Body of pancreas (tissue), 4 donors: ENCODE measurements at places on chromosomes 6 and 20. TPM values are rescaled to one million over a fixed set of nuclear protein-coding genes. Genes with fewer than 3 reads are reported as not detected.

DNA sequence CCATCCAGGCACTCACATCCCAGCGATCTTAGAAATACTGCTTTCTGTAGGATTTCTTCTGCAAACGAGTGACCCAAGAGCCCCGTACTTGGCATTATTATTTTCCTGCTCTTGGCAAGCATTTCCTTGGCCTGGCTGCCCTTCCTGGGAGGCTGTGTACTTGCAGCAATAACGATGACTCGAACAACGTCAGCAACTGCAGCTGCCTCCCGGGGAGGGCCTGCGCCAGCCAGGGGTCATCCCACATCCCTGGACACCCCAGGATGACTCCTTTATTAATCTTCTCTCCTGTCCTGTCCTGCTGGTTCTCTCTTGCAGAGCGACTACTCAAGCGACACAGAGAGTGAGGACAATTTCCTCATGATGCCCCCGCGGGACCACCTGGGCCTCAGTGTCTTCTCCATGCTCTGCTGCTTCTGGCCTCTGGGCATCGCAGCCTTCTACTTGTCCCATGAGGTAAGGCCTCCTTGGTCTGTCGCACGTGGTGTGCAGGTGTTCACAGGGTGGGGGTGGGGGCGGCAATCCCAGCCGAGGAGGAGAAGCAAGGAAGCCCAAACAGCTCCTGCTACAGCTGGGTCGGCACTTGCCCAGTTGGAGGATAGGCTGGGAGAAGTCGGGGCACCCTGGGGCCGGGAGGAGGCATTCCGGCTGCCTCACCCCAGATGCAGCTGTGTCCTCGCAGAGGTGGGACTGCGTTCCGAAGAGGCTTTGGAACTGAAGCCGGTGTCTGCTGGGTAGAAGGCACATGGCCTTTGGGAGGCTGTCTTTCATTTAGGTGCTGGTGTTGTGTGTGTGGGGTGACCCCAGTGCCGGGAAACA is 115.3 kb downstream of the SYNDIG1 start:
- DNase-seq: no peak

DNA sequence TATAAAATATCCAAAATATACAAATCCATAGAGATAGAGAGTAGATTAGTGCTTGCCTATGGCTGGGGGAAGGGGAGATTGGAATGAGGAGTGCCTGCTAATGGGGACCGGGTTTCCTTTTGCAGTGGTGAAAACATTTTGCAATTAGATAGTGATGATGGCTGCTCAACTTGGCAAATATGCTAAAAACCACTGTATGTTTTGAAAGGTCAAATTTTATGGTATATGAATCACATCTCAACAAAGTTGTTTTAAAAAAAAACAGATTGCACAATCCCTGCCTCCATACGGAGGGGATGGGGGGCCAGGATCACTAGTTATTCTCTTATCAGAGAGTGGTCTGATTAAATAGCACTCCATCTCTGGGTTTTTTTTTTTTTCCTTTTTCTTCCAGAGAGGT is 76.9 kb upstream of the RIPOR2 start:
- no peak for DNase-seq

DNA sequence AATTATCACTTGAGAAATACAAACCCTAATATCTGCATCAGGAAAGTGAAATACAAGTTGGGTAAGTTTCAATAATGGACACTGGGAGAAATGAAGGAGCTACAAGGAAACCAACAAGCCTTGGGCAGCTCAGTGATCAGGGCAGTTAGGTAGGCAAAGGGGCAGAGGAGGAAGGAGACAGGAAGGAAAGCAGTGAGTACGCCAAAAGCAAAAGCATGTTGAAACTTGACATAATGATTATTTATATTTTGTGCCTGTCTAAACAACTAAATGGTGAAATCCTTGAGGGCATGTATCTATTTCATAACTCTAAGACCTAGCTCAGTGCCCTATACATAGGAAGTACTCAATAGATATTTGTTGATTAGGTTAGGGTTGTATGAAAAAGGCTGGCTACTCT is 23.3 kb downstream of the PXT1 start:
- no peak for DNase-seq

RSPO4 gene
- not detected for total RNA-seq

GRCh38 chr6:160005861-160006540 is 37.1 kb downstream of the IGF2R start:
- DNase-seq: no peak

SLC22A7 gene
- not detected for total RNA-seq

DNA sequence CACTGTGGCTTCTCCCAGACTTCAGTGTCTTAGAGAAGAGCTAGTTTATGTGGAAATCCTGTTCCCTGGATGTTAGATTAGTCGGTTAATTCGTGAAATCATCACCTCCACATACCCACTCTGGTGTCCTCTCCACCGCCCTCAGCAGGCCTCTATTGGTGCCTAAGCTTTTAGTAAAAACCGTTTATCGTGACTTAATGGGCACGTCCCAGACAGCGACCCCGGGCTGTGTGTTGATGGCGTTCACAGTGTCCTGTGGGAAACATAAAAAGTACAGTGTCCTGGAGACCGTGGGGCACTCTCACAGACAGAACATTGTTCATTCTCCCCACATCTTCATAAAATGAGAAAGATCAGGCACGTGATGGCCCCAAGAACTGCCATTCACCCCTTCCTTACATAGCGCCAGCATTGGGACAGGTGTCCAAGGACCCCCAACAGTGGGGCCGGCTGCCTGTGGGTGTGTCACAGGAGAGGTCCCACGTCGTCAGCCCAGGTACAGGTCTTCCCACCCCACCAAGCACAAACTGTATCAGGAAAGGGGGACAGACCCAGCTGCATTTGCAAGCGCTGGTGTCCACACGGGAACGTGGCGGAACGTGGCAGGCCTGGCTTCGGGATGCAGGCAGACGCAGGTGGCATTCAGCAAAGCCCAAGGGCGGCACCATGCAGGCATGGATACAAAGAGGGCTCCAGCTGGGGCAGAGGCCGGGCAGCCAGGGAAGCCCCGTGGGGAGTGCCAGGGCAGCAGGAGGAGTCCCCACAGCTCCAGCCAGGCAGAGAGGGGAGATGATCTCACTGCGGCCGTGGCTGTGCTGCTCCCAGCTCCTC is 237.7 kb downstream of the DLL1 start:
- no peak for DNase-seq

APOBEC2 gene
- 2.3 TPM for total RNA-seq

GRCh38 chr6:114605656-114606055 is 262.8 kb upstream of the HS3ST5 start:
- no peak for DNase-seq

MRAP2 gene
- total RNA-seq: 3.6 TPM

GRCh38 chr6:52253494-52253893 is 9.2 kb upstream of the IL17F start:
- no peak for DNase-seq

- DNase-seq: no peak
These were observed 84.0 kb upstream of the TULP1 start for GRCh38 chr6:35596448-35597442.

DNA sequence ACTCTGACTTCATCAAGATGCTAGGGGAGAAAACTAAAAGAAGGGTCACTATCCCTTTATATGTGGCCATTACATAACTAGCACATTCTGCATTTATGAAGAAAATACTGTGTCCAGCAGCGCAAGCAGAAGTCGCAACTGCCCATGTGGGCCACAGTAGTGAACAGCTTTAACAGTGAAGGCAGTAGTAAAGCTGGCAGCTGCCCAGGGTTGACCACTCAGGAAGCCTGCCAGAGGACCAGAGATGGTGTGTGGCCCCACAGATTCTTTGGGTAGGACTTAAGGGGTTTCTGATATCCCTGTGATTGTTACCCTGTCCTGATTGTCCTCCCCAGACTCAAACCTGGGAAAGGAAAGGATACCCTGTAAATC is 88.3 kb upstream of the NT5E start:
- no peak for DNase-seq

GRCh38 chr6:44618371-44618770 is 230.9 kb downstream of the CDC5L start:
- no peak for DNase-seq

GRCh38 chr20:46742669-46743045 is 33.2 kb downstream of the SLC2A10 start:
- no peak for DNase-seq

DNA sequence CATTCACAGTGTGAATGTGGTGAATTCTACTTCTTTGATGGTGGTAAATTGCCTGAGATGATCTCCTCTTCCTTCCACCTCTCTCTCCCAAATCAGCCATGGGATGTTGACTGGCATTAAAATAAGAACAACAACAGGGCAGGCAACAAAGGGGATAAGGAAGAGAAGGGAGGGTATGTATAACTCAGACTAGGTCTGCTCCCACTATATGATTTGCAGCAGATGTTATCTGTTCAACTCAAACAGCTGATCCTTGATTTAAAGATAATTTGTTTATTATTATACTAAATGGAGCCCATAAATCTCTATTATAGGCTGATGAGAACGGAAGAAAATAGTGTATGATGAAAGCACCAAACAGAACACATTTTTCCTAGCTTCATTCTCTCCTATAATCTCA is 262.0 kb downstream of the BTBD3 start:
- no peak for DNase-seq

- DNase-seq: no peak
These were observed 19.6 kb upstream of the TRAM2 start for GRCh38 chr6:52596371-52597028.

- no peak for DNase-seq
These were observed 106.3 kb upstream of the RIPOR2 start for GRCh38 chr6:25042036-25042521.

DNA sequence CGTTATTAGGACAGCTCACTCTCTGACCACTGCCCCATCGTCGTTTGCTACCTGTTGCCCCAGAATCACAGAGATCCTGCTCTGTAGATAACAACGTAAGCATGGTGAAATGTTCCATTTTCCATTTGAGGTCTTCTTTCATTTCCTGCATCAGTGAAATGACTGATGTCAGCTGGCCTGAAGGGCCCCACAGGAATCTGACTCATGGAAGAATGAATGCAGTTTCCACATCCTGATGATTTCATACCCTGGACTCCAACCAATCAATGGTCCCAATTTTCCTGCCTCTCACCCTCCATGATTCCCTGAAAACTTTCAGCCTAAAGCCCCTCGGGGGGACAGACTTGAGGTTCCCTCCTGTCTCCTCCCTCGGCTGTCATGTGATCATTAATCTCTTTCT is 394.4 kb upstream of the CDH4 start:
- DNase-seq: no peak

MAS1 gene
- total RNA-seq: not detected

GRCh38 chr20:5807431-5807830 is 57.2 kb downstream of the SHLD1 start:
- no peak for DNase-seq

DNA sequence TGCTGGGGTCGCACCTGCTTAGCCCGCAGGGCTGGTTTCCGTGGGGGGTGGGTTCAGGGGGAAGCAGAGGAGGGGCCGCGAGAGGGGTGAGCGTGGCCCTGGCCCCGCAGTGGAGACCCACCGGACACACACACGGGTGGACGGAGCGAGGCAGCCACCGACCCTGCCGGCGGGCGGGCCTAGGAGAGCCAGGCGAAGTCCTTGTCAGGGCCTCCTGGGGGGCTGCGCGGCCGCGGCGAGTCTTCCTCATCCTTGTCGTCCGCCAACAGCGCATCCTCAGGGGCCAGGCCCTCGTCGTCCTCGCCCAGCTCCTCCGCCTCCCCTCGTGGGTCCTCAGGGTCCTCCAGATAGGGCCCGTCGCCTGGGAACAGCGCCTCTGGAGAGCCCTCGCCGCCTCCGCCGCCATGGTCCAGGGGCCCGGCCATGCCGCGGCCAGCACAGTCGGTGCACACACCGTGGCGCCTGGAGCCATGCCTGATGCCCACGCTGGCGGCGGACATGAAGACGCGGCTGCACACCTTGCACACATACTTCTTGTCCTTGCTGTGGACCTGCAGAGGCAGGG is 7.3 kb downstream of the SLC2A4RG start:
- DNase-seq: no peak

EMILIN3 gene
- total RNA-seq: not detected

SLC22A16 gene
- not detected for total RNA-seq

PACRG gene
- total RNA-seq: 10.9 TPM

- DNase-seq: no peak
These were observed 15.0 kb downstream of the SCAND1 start for GRCh38 chr20:35939264-35939663.

OLIG3 gene
- total RNA-seq: not detected

MTFR2 gene
- not detected for total RNA-seq

DNA sequence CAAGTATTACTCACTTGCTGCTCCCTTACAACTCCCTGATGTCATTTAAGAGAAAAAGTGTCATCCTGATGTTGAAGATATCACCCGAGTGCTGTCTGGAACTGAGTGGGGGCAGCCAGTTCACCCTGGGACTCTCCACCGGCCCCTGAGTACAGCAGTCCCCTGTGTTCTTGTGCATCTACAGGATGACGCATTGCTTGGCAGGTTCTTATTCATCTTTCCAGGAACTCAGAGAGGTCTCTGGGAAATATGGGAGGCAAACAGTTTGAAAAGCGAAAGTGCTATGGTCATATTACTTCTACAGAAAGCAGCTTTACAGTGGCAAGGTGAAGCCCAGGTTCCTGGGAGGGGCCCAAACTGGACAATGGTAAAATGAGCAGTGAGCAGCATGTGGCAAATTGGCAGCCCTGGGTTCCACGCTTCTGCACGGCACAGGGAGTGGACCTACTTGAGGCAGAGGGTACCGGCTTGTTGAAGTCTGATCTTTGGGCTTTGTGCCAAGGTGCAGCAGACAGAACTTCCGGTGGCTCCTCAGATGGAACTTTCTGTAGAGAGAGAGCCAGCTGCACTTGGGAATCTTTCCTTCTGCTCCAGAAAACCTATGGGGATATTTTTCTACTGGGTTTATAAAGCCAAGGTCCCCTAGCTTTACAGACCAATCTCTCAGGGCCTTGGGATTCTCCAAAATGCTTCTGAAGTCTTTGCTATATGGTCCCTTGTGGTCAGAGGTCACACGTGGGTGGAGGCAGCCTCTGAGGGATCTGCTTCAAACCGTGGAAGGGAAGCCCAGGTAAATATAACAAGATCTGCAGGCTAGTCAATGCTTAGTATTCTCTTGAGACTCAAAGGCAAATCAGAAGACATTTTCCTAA is 128.3 kb downstream of the MAP3K7 start:
- no peak for DNase-seq

DNA sequence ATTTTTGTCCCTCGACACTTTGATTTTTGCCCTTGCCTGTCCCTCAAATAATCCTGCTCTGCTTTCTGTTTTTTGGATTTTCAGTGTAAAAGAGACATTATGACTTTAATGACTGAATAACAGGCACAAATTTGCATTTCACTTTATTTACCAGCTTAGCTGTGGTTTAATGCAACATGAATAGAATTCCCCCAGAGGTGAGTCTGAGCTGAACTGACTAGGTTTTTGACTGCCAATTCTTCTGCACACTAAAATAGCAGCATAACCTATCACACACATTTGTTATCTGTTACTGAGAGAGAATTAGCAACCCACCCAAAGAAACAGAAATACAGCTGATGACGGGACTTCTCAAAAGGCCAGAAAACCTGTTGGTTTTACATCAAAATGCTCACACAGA is 3.9 kb upstream of the RBM24 start:
- DNase-seq: no peak

EPPIN gene
- total RNA-seq: not detected

TBX18 gene
- 0.52 TPM for total RNA-seq

DNA sequence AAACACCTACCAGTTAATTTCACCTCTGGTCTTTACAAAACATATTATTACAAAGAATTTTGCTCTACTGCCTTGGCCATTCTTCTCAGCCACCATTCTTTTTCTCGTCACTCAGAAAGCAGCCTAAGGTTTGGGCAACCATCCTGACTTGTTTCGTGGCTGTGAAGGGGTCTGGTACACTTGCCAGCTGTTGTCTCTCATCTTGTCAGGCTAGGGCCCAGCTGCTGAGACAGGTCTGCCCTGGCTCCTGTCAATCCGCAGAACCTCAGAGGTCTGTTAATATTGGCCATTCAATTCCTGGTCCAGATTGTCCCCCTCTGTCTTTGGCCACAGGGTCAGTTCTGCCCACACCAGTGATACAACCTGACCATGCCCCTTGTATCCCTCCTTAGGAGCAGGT is 197.7 kb downstream of the UBE3D start:
- DNase-seq: no peak
